ENCODE measurements at places on chromosomes 11 and 22.

GRCh38 chr11:62707277-62707861 is at the start of the genes BSCL2 and GNG3:
Gene BSCL2 (minus strand): TSS chr11:62707424. CDS start chr11:62707195, 229 bp downstream.
Gene GNG3 (plus strand): TSS chr11:62707676. CDS start chr11:62708296, 620 bp downstream.
- DNase-seq, result no peak

GRCh38 chr22:32512267-32512982 is 37.8 kb downstream of the FBXO7 start:
- DNase-seq, result no peak

GRCh38 chr22:39900306-39901227 is at the start of gene GRAP2:
Gene GRAP2 (plus strand): TSS chr22:39901084. CDS start chr22:39947107, 46,023 bp downstream.
- no peak for DNase-seq

DNA sequence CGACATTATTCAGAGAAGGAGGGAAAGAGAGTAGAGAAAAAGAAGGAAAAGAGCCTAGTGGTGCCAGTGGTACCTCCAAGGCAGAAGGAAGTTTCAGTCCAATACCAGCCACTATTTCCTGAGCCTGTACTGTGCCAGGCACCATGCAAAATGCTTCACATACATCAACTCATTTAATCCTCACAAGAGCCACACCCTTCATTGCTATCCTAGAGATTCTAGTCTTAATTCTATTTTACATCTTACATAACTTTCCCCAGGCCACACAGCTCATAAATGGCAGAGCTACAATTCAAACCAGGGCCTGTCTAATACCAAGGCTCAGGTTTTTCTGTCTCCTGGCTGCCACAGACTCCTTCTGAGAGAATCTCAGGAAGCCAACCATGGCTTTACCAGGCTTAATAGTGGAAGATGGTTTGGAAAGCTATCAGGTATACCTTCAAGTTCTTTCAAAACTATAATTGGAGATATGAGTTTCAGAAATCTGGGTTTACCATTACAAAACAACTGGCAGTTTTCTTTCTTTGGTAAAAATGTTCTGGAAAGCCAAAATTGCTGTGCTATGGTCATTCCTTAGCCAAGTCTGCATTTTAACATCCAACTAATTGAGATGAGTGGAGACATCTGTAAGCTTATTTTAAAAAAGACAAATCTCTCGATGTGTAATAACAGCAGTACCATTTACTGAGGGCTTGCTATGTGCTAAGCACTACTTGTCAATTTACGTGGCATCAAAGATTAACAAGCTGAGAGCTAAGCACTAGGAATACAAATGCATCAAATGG is 225.1 kb upstream of the PITPNB start:
- DNase-seq, result no peak

GRCh38 chr11:100963375-100963774 is 166.2 kb downstream of the PGR start:
- DNase-seq, result no peak

- no peak for DNase-seq
These were observed 8.6 kb upstream of the INCENP start for GRCh38 chr11:62115085-62115694.

DNA sequence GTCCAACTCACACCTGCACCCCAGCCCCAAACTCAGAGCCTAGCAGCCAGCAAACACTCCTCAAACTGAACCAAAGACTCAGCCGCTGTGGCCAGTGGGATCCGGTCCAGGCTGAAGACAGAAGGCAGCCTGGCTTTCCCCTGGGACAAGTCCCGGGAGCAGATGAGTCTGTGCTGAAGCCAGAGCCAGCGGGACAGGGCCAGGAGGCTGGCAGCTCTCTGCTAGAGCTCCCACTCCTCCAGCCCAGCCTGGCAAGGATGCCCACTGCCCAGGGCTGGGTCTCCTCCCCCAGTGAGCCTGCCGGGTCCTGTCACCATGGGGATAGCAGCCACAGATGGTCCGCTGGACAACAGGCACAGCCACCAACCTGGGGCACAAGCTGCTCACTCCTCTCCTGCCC is 42.9 kb upstream of the PRR5 start:
- no peak for DNase-seq

DNA sequence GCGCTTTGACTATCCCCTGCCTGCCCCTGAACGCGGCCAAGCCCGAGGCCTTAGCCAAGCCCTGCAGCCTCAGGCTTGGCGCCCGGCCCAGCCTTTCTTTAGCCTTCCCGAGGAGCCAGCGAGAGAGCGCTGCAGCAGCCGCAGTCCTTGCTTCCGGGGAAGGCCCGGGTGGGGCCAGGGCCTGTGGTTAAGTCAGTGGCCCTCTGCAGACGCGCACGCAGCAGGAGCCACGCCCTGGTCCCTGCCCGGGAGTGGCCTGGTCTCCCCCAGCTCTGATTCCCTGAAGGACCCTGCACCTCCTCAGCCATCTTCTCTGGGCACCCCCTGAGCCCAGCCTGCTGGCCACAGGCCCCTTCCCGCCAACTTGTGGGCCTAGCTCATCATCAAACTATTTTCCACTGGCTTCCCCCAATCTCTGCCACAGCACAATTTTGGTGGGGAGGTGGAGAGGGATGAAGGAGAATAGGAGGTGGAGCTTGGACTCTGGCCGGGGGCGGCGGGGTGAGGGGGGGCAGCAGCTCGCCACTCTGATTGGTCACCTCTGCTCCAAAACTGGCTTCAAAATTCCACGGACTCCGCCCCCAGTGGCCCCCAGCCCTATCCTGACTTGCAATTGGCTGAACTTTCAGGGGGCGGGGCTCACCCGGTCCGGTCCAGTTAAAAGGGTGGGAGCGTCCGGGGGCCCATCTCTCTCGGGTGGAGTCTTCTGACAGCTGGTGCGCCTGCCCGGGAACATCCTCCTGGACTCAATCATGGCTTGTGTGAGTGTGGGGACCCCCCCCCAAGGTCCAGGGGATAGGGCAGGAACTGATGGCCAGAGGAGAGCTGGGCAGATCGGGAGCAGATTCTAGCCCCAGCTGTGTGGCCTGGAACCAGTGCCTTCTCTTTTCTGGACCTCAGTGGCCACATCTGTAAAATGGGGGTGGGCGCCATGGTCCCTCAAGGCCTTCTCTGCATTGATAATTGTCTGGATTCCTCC is at the start of gene LGALS1:
LGALS1 (plus strand) TSS at position 686 of the 979 bp plus-strand sequence; CDS start at position 753, 67 bp downstream.
- DNase-seq, result peak; percentile 97

- DNase-seq, result no peak
These were observed 599.1 kb upstream of the FAT3 start for GRCh38 chr11:91625495-91625894.

GRCh38 chr11:44345781-44346180 is 35.8 kb upstream of the ALX4 start:
- no peak for DNase-seq

DNA sequence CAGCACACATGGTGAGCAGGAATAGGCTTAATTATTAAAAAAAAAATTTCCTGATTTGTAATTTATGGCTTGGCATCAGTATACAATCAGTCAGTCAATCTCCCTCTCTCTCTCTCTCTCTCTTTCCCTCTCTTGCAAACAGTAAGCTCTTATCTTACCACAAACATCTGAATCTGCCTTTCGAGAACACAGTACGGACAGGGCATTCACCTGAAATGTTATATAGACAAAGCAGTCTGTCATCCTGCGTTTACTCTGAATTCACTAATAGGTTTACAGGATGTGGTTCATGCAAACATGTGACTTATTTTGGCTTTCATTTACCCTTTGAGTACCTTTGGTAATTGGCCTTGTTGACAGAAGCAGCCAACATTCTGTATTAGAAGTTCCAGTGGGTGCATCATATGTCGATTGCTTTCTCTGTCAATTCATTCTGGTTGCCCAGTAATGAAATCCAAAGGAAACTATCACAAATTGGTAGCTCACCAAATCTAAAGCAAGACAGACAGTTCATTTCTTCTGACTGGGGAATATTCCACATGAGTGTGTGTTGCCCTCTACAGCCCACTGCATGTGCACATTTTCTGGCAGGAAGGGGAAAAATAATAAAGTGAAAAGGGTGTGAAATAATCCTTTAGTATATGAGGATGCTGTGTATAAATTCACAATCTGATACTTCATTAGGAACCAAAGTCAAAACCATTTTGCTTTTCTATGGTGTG is 1058.2 kb downstream of the LRRC4C start:
- no peak for DNase-seq

DNA sequence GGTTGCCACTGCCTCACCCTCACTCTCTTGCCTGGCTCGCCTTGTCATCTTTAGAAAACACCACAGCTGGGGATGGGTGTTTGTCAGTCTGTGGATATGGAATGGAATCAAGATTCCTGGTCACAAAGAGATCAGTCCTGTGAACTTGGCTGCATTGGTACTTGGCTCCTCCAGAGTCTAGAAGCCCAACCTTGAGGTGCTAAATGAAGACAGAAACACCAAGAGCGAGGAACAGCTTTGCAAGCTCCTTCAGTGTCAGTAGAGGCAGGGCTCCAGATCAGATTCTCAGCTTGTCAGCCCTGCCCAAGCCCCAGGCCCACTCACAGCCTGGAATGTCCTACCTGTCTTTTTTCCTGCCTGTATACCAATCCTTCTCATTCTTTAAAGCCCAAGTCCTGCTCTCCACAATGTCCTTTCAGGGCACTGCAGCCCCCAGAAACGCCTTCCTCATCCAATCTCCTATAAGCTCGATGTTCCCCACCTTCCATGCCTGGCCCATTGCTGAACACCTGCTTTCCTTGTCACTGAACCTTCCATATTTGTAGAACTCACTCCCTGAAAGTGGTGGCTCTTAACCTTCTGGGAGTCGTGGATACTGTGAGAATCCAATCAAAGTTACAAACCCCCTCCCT is 188.9 kb downstream of the BCR start:
- DNase-seq, result no peak

GRCh38 chr22:29113319-29113718 is 40.5 kb downstream of the KREMEN1 start:
- no peak for DNase-seq

GRCh38 chr11:20739107-20739506 is 69.7 kb downstream of the NELL1 start:
- DNase-seq, result no peak

DNA sequence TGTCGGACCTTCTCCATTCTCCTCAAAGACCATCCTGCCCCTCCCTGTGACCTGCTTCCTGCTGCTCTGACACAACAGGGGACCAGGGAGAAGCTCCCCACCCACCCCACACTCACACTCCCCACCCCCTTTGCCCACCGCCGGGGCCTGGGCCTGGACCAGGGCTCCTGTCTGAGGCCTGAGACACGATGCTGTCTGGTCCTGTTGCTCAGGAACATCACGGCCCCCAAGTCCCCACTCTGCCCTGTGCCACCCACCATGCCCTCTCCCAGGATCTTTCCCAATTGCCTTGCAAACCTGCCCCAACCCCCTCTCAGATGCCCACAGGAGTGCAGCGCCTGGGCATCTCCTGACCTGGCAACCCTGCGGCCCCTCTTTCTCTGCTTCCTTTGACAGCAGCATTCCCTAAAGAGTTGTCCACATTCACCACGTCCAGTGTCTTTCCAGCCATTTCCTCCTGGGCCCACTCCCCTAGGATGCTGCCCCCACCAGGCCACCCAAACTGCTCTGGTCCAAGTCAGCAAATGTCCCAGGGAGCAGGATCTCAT is 10.8 kb downstream of the CSF2RB start:
- no peak for DNase-seq

- DNase-seq, result no peak
These were observed 9.7 kb downstream of the CLMP start for GRCh38 chr11:123185326-123185725.

DNA sequence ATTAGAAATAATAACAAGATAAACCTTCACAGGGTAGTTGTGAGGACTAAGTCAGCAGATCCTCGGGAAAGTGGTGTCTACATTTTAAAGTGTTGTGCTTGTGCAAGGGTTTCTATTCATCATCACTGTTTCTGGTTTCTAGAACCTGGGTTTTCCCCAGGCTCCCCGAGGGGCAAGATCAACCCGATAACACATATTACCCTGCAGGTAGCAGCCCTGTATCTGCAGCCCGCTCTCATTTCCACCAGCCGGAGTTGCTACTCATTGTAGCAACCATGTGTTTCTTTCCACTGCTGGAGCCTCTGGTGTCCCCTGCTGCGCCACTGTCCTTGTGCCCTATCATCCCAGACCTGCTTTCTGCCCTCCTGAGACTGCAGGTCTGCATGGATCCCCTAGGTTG is 67.0 kb downstream of the MIAT start:
- DNase-seq, result no peak

DNA sequence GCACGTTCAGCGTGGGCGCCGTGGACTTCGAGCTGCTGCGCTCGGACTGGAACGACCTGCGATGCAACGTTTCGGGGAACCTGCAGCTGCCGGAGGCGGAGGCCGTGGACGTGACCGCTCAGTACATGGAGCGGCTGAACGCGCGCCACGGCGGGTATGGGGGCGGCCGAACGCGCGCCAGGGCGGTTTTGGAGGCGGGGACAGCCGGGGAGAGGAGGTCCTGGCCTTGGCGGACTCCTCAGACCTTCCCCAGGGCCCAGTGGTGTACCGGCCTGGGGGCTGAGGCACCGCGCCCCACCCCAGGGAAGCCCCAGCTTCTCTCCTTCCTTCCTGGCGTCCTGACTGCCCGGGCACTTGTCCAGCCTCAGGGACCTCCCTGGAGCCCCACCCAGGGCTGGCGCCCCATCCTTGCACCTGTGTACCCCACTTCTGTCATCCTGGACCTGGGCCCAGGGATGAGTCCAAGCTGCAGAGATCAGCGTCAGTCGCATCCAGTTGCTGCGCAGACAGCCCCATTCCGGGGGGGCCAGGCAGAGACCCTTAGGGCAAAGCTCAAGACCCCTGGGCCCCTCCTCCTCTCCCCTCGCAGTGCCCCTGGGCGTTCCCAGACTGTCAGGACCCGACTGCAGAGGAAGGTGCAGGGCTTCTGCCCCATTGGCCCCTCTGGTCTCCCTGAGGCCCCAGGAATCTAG is 8.0 kb downstream of the B4GALNT4 start:
- no peak for DNase-seq

DNA sequence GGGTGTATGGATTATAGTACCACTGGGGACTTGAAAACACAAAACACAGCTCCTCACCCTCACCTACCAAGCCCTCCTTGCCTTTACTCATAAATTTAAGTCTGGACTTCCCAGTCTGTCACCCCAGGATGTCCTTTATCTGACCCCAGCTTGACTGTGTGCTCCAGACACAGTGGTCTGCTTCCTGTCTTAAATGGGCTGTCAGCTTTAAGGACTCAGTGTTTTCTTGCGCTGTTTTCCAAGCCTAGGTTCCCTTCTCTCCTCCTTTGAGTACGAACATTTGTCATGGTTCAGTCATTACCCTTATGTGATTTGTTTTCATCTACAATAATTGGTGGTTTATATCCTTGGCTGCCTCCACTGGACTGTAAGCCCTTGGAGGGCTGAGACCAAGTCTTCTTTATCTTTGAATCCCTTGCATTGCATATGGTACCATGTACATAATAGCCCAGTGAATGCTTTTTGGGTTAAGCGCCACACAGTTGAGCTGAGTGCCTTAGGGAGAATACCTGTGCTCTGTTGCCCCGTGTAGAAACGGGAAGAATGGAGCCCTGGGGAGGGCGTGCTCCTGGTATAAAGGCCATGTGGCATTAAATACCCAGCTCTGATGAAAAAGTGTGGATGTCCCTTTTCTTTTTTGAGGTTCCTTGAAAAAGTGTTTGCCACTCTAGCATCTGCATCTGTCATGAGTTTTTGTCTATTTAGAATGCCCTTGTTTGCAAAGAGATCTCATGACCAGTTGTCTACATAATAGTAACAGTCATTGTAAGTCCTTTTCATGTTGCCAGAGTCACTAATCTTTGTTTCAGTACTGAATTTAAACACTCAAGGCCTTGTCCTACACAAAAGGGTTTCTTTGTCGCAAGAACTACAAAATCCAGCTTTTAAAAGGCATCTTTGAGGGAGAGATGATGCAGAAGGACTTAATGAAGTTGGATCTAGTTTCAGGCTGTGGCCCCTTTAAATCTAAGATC is 14.0 kb downstream of the PANX1 start:
- no peak for DNase-seq

GRCh38 chr11:94884376-94884775 is 89.0 kb downstream of the CWC15 start:
- no peak for DNase-seq
